HepG2 (cell line): ENCODE measurements at places on chromosomes 6 and 20. TPM values are rescaled to one million over a fixed set of nuclear protein-coding genes. Genes with fewer than 3 reads are reported as not detected.

Gene PSORS1C2
- total RNA-seq = not detected in 2 replicates

Gene COX4I2
- not detected in 2 replicates for total RNA-seq

Gene TMEM244
- not detected in 2 replicates for total RNA-seq

Gene CALHM6
- total RNA-seq = not detected in 2 replicates

Gene CCN6
- total RNA-seq = not detected in 2 replicates
